ENCODE measurements at places on chromosomes 16 and 17.

DNA sequence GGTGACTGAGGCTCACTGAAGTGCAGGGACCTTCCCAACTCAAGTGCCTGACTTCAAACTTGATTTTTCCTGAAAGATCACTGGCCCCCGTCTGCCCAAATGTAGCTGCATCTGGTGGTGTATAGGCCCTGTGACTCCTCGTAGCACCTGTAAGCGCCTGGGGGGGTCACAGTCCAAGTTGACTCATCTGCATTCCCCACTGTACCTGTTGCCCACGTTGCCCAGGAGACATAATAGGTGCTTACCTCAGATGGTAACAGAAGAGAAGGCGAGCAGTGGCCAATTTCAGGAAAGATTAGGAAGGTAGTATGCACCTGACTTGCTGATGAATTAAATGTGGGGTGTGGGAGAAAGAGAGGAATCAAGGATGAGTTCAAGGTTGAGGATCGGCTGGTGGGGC is 44.1 kb upstream of the EMP2 start:
- no peak for DNase-seq

DNA sequence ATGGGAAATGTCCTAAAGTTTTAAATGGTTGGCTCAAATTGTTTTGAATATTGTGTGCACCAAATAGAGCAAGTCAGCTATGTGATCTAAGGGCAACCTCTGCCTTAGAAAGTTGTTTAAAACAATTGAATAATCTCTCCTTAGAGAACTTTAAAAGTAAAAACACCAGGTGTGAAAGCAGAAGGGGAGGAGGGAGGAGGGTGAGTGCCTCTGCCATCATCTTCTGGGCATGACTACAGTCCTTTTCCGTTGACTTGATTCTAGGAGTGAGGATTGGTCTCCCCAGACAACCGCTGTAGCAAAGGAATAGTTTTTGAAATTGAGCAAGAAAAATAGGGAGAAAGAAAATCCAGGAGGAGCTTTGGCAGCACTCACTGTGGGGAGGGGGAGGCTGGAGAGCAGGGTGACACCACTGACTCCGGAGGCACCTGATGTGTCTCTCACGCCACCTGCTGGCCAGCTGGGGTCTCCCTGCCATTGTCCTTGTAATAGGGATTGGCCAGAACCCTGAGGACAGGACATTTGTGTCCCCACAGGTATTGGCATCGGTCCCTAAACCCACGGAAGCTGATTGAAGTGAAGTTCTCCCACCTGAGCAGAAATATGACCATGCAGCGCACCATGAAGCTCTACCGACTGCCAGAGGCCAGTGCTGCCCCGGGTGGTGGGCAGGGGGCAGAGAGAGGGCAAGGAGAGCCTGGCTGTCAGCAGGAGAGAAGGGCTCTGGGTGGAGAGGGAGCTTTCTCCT is 33.3 kb downstream of the PLCD3 start:
- DNase-seq = peak; percentile 86

DNA sequence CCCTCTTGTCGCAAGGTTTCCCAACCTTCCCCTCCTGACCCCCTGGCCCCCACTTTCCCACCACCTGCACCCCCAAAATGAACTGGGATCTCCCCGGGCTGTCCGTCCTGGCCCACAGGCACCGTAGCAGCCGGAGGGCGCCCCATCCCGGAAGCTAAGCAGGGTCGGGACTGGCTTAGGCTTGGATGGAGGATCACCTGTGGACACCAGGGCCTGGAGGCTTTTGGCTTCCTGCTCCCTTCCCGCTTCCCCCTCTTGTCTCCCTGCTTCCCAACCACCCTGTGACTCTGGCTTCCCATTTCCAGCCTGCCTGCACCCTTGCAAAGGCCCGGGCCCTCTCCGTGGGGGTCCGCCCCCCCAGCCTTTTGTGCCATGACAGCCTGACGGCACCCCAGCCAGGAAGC is 2291.3 kb downstream of the TP53TG3F start:
- no peak for DNase-seq

GRCh38 chr17:48068491-48068961 is 20.4 kb downstream of the NFE2L1 start:
- DNase-seq = no peak

GRCh38 chr16:1105888-1106620 is 10.0 kb upstream of the C1QTNF8 start:
- DNase-seq = peak; percentile 78

- DNase-seq = no peak
These were observed 2.0 kb downstream of the GAS7 start for GRCh38 chr17:10196384-10196895.

DNA sequence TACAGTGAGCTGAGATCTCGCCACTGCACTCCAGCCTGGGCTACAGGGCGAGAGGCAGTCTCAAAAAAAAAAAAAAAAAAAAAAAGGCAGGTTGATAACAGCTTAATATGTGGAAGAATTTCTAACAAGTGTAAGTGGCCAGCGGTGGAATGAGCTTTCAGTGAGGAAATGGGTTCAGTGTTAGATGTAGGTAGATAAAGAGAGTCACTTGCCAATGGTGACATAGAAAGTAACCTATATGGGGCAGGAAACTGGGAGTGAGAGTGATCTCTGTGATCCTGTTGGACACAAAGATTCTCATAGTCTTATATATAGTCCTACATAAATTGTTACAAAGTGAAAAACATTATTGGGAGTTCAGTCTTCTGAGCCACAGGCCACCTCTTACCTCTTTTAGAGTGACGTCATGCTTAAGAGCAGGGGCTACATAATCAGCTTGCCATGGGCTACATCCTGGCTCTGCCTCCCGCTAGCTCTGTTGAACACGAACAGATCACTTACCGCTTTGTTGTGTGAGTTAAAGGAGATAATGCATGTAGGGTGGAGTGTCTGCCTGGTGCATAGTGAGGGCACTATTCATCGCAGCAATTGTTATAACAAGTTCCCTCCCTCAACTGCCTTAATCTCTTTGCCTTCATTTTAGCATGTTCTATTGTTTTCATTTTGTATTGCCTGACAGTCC is 110.2 kb upstream of the ELAC2 start:
- no peak for DNase-seq

- DNase-seq = no peak
These were observed 178.4 kb downstream of the IRF8 start for GRCh38 chr16:86077243-86077940.

DNA sequence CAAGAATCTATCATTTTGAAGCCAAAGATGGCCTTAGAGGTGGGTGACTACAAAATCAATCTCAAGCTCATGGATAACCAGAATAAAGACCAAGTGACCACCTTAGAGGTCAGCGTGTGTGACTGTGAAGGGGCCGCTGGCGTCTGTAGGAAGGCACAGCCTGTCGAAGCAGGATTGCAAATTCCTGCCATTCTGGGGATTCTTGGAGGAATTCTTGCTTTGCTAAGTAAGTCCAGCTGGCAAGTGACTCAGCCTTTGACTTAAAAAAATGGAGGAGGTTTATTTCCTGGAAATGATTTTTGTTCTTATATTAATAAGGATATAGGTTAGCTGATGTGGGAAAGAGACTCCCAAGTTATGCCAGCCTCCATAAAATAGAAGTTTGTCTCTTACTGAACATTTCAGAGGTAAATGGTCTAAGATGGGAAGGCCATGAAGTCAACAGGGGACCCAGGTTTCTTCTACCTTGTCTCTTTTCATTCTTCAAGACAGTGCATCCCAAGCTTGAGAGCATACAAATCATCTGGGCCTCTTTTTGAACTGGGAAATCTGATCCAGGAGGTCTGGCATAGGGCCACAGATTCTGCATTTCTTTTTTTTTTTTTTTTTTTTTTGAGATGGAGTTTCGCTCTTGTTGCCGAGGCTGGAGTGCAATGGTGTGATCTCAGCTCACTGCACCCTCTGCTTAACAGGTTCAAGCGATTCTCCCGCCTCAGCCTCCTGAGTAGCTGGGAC is 19.8 kb upstream of the TANGO6 start:
- DNase-seq = no peak

- no peak for DNase-seq
These were observed 85.6 kb downstream of the TTC19 start for GRCh38 chr17:16085066-16085699.

GRCh38 chr16:23901178-23902033 is 65.6 kb downstream of the PRKCB start:
- DNase-seq = no peak

GRCh38 chr16:19366391-19366790 is 51.3 kb upstream of the TMC5 start:
- DNase-seq = no peak

- no peak for DNase-seq
These were observed 25.1 kb downstream of the STAT5B start for GRCh38 chr17:42251115-42251514.

DNA sequence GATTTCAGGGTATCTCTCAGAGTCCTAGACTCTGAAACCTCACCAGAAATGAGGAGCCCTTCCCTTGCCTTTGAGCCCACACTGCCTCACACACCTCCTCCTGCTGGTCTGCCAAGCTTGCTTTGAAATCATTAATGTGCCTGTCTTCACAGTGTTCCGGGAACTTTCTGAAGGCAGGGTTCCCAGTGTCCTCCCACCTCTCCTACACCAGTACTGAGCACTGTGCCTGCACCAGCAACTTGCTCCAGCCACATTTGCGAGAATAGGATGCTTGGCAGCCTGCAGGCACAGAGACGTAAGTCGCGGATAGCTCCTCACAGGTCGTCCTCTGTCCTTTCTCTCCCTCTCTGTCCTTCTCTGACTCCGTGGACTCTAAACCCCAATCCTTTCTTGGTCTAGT is 408.4 kb upstream of the EEF2KMT start:
- no peak for DNase-seq

- peak; percentile 65 for DNase-seq
These were observed 786 bp upstream of the CACNA1G start for GRCh38 chr17:50559674-50560184.

GRCh38 chr17:3669548-3669947 is 936 bp downstream of the EMC6 start:
- DNase-seq = no peak

GRCh38 chr16:27385398-27385797 is 16.6 kb upstream of the IL21R start:
- DNase-seq = peak; percentile 15

DNA sequence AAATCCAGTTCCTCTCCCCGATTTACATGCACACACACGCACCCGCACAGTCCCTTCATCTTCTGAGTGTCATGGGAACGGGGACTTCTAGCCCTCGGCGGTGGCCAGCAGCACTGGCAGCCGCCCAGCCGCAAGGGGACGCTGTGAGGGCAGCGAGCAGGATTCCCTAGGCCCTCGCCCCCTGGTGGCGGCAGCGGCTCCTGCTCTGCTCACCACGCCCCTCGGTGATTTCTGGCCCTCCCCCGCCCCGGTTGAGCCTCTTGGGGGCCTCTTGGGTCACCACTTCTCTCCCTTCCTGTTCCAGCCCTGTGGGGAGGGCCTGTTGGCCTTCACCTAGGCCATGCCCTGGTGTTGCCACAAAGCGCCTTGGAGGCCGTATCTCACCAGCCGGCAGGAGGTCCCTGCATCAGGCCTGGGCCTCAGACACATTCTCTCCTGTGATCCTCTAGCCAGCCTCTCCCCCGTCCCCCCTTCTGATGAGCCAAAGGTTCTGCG is 75.2 kb upstream of the KSR1 start:
- peak; percentile 96 for DNase-seq

DNA sequence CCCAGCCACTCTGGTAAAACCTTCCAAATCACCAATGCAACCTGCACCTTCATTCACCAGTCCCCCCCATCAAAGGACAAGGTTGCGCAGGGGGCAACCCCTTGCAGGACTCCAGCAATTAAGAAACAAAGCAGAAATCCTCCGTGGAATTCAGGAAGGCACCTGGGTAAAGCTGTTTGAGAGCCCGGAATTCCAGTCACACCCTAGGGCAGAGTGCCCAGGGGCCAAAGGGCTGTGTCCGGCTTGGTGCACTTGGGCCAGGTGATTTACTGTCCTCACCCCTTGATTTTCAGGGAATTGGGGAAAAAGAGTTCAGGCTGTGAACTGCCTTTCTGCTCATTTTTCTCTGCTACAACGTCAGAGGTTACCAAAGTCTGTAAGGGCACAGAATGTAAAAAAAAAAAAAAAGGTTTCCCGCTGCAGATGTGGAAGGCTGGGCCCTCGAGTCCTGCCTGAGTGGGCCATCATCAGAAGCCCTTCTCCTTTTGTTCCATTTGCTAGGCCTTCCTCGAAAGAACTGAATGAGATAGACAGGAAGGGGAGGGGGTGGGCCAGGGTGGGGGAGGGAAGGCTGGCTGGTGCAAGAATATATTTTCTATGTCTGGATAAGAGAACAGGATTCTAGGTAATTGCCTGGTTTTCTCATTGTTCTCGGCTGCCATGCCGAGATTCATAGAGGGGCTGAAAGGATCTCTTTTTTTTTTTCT is 266.5 kb upstream of the PSMD7 start:
- no peak for DNase-seq

- DNase-seq = peak; percentile 74
These were observed 13.8 kb downstream of the CTRL start for GRCh38 chr16:67917852-67918236.

DNA sequence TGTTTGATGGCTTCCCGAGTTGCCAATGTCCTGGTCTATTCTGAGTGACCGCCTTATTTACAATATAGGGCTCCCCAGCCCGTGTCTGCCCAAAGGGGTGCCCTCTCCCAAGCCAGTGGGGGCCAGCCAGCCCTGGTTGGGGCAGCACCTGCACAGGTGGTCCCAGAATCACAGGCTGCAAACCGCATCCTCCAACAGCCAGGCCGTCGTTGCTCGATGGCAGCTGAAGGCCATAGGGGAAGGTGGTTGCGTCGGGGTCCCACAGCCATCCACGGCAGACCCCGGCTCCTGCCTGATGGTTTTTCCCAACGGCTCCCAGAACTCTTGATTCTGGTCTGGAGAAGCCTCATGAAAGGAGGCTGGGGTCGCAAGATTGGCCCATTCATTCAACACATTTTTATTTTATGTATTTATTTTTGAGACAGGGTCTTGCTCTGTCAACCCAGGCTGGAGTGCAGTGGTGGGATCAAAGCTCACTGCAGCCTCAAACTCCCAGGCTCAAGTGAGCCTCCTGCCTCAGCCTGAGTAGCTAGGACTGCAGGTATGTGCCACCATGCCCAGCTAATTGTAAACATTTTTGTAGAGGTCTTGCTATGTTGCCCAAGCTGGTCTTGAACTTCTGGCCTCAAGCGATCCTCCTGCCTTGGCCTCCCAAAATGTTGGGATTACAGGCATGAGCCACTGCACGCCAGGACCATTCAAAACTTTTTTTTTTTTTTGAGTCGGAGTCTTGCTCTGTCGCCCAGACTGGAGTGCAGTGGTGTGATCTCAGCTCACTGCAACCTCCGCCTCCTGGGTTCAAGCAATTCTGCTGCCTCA is 79.0 kb upstream of the TOB1 start:
- peak; percentile 48 for DNase-seq

GRCh38 chr17:71885662-71886061 is 235.2 kb upstream of the SOX9 start:
- no peak for DNase-seq

Measured in activated CD8-positive, alpha-beta memory T cell treated with anti-CD3 and anti-CD28 coated beads, Interleukin-2, amount 50 U/mL, for 48 hours (primary cell).